Left kidney (tissue), 8 donors: ENCODE measurements at places on chromosomes 16 and 17. TPM values are rescaled to one million over a fixed set of nuclear protein-coding genes. Genes with fewer than 3 reads are reported as not detected.

Gene PRRT2
- polyA plus RNA-seq = 19.4 TPM

Gene TMEM132E
- polyA plus RNA-seq = 4.0 TPM

Gene TEKT5
- not detected for polyA plus RNA-seq

Gene CLEC18C
- polyA plus RNA-seq = 63.6 TPM

Gene SLC16A13
- polyA plus RNA-seq = 4.0 TPM

Gene MILR1
- polyA plus RNA-seq = 2.5 TPM

Gene ZNF319
- polyA plus RNA-seq = 8.3 TPM

Gene SPATA33
- polyA plus RNA-seq = 15.5 TPM

Gene ZNF785
- polyA plus RNA-seq = 30.0 TPM

Gene NUDT16L1
- polyA plus RNA-seq = 32.5 TPM
